ENCODE measurements at places on chromosomes 5 and 9. TPM values are rescaled to one million over a fixed set of nuclear protein-coding genes. Genes with fewer than 3 reads are reported as not detected.

GRCh38 chr9:131960851-131961495, 118.7 kb downstream of the MED27 start:
- no peak for DNase-seq

The TLX3 gene
- not detected for total RNA-seq

The SPATA31A1 gene
- not detected for total RNA-seq

DNA sequence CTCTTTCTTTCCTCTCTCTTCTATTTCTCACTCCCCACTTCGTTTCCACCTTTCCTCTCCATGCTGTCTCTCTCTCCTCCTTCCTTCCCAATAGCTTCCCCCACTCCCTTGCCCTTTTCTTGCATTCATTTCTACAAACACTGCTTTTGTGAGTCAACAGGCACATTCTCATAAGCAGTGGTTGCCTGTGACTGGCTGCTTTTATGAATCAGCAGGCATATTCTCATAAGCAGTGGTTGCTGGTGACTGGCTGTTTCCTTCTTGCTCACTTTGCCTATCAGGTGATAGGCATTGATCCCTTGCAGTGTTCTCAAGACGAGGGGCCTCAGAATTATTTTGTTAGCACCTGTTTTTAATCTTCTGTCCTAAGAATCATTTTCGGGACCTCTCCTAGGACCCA, 116.1 kb upstream of the ACTBL2 start:
- no peak for DNase-seq

DNA sequence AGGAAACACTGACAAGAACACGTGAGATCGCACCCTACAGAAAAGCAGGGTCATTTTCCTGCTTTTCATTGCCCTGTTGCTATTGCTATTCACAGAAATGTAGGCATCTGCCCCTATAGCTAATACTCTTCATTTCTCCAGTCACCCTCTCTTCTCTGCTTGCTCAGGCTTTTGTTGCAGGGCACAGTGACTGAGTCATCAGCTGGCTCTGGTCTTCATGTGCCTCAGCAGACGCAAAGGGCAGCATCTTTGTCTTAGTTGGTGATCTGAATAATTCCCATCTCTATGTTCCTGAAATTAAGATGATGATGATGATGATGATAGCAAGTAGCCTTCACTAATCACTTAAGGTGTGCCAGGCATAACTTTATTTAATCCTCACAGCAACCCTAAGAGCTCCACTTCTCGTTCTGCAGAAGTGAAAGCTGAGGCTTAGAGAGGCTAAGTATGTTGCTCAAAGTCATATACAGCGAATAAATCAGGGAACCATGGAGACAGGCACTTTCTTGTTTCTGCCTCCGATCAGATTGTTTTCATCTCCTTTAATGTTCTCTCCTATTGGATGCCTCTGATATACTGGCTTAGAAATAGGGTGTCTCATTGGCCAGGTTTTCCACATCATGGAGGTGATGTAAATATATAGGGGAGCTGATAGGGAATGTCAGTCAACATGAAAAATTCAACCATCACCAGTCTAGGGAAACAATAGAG, 133.0 kb upstream of the STK32A start:
- no peak for DNase-seq

DNA sequence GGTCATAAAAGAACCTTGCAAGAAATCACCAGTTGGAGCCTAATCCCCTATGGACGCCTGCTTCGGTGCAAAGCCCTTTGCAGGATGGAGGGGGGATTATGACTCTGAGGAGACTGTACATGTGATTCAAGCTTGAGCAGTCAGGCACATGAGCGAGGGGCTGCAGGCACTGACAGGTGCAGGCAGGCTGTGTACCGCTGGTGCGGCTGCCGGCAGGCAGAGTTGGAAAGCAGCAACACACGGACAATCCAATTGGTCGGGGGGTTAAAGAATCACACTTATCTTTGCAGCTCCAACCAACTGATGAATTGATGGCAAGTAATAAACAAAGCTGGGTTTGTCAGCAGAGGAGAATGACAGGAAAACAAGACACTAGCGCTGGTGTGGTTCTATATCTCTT, 5.7 kb downstream of the WHRN start:
- no peak for DNase-seq

The MEF2C gene
- not detected for total RNA-seq

DNA sequence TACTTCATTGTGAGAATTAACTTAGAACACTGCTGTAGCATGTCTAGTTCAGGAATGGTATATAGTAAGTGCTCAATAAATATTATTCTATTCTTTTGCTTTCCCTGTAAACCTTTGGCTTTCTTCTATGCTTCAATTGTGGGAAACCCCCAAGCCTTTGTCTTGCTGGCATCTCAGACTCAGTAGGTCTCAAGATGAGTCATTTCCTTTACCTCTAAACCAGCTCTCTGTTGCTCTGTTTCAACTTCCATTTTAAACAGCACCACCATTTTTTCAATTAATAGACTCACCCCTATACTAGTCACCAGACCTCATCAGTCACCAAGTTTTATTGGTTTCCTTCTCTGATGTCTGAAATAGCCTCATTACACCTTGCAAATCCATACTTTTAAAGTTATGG, 43.5 kb downstream of the DMAC1 start:
- DNase-seq = no peak

- peak; percentile 39 for DNase-seq
Observed at GRCh38 chr5:179558932-179559283, 8.6 kb downstream of the RUFY1 start.

GRCh38 chr9:87531370-87532295, 34.0 kb downstream of the DAPK1 start:
- no peak for DNase-seq

The NOXA1 gene
- total RNA-seq = 1.2 TPM

Data from HepG2 (cell line).